ENCODE measurements at places on chromosomes 1 and 21.
A peak's percentile ranks its signal among the peaks of the same experiment; 100 is the strongest.

DNA sequence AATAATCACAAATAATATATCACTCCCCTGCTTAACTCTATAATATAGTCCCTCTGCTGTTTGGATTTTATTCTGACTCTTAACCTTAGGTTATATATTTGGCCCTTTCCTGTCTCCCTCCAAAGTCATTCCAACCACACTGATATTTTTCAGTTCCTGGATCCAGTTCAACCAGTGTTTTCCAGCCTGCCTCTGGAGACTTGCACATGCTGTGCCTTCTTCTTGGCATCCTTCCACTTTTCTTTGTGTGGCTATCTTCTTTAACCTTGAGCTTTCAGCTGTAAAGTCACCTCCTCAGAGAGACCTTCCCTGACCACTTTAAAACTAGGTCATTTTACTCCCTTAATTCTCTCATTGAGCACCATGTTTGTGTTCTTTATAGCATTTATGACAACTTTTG lies 19.4 kb downstream of the CERS2 start:
- no peak for DNase-seq

DNA sequence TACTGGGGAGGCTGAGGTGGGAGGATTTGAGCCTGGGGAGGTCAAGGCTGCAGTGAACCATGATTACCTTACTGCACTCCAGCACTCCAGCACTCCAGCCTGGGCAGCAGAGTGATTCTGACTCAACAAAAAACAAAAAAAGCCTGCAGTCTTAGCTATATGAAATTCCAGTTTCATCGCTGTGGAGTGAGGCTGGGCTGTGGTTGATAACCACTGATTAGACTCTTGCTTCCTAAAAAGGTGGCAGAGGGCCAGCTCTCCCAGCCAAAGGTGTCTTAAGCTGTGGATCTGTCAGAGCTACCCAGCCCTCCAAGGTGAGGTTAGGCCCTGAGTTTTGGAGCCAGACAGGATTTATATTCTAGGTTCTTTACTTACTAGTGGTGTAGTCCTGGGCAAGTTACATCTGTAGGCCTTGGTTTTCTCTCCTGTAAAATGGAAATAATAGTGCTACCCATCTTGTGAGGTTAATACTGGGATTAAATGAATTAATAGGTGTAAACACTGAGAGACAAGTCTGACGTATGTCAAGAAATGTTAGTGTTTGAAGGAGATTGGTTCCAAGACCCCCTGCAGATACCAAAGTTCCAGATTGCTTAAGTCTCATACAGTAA lies 35.9 kb downstream of the TMCC2 start:
- no peak for DNase-seq

GRCh38 chr1:69120817-69121216 lies 446.9 kb upstream of the LRRC7 start:
- DNase-seq = no peak

- DNase-seq = no peak
These were observed 76.4 kb downstream of the RUNX3 start for GRCh38 chr1:24853649-24854048.

- DNase-seq = no peak
These were observed 10.6 kb upstream of the LINGO4 start for GRCh38 chr1:151815716-151816327.

- DNase-seq = peak; percentile 76
These were observed at the start of the genes FBXO2 and FBXO44 for GRCh38 chr1:11654137-11654938. FBXO2 (minus strand) TSS chr1:11654429; CDS start chr1:11654340, 89 bp downstream. FBXO44 (plus strand) TSS chr1:11654877; CDS start chr1:11655836, 959 bp downstream.

DNA sequence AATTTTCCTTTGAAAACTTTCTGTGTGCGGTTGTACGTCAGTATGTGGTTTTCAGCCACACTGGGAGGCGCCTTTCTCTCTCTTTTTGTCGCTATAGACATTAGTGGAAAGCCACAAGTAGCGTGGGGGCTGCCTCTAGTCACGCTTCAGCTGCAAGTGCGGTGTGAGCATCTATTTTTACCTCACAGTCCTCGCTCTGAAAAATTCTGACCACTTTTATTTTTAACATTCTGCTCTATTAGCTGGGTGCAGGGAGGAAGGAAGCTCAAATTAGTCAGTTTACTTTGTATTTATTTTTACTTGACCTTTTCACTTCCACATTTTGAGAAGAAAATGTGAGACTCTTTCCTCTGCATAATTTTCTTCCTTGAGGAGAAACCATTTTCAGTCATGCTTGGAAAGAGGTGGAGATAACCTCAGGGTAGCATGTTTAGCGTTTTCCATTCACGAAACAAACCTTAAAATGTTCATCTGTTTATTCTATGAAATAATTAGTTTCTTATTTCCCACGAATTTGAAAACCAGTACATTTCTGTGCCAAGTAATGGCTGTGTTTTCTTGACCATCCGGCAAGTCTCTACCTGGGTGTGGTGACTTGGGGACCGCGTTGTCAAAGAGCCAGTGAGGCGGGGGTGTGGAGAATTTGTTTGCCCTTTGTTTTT lies 35.6 kb downstream of the ADARB1 start:
- DNase-seq = no peak

- DNase-seq = no peak
These were observed 8.4 kb downstream of the ENO1 start for GRCh38 chr1:8870103-8870502.

DNA sequence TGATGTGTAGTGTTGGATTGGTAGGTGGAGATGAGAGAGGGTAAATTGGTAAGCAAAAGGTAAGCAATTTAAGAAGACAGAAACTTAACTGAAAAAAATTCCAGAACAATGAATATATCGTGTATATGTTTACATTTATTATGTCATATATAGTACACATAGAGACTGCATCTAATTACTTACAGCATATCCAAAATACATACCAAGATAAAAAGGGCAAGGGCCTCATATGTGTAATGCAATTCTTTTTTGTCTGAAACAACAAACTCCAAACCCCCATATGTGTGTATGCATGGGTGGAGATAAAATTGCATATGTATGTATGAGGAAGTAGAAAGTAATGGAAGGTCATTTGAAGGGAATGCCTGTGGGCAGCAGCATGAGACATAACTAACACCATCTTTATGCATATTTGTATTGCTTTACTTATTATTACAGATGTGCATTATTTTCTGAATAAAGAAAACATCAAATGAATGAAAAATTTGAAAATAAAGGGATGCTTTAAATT lies 4.3 kb downstream of the KRTAP20-3 start:
- DNase-seq = no peak

- DNase-seq = no peak
These were observed 39.4 kb upstream of the BMP8A start for GRCh38 chr1:39452081-39452480.

DNA sequence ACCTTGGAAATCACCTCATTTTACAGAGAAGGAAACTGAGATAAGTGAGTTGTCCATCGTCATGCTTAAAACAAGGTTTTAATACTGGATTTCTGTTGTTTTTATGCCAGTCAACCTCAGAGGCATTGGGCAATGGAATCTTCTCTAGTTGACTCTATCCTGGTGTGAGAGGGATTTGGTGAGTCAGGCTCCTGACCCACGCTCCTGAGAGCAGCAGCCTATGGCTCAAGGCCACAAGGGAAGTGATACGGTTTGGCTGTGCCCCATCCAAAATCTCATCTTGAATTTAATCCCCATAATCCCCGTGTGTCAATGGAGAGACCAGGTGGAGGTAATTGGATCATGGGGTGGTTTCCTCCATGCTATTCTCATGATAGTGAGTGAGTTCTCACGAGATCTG lies 90.1 kb downstream of the TLR5 start:
- DNase-seq = no peak

GRCh38 chr1:232830661-232831060 lies 25.4 kb downstream of the MAP10 start:
- no peak for DNase-seq

- no peak for DNase-seq
These were observed 45.5 kb upstream of the VANGL1 start for GRCh38 chr1:115596080-115596780.

GRCh38 chr1:67952071-67952470 lies 98.4 kb downstream of the DIRAS3 start:
- no peak for DNase-seq

DNA sequence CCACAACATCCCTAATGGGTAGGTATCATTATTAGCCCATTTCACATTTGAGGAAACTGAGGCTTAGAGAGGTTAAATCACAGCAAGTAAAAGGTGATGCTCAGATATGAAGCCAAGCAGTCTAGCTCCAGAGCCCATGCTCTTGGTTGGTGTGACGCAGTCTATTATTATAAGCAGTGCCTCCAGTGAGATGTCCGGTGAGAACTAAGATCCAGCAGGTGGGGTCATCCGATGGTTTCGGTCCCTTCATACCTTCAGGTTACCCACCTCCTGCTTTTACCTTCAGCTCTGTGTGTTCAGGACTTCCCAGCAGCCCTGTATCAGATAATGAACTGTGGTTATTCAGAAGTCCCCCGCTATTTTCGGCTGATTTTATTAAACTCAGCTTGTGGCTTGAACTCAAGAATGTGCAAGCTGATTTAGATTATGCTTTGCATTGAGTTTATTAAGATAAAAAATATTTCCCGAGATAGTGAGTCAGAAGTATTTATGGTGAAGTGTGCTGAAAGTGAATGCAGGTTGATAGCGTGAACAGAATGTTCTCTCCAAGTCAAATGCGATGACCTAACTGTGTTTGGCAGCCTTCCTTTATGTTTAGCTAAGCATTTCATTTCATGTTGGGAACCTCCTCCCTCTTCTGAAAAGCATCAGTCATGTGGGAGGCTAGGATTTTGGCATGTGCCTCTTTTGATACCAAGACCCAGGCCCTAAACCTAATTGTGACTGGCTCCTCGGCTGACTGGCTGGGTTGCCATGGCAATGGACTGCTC lies 160.9 kb upstream of the UBE2U start:
- peak; percentile 64 for DNase-seq

DNA sequence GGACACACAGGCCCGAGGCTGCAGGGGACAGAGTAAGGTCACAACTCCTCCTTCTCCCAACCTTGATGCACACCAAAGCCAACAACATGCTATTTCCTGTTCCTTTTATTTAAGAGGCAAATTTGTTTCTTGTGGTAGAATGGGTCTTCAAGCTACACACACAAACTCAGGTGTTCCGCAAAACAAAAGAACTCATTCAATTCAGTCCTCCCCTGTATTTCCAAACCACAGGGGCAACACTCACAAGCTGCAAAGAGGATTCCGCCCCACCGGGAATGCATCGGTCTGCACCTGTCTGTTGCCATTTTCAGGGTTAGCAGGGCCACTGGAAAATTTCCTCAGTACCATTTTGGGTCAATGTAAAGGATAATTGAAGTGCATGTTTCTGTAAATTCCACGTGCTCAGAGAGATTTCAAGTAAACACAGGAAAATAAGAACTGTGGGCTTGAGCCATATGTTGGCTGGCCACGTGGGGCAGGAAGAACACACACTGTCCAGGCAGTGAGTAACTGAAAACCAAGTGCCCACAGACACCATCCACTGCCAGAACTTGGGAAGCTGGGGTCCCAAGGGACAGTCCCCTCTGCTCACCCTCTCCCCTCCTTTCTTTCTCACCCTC lies 145.2 kb upstream of the ERG start:
- no peak for DNase-seq

GRCh38 chr1:59026472-59026948 lies 242.7 kb upstream of the JUN start:
- DNase-seq = no peak

DNA sequence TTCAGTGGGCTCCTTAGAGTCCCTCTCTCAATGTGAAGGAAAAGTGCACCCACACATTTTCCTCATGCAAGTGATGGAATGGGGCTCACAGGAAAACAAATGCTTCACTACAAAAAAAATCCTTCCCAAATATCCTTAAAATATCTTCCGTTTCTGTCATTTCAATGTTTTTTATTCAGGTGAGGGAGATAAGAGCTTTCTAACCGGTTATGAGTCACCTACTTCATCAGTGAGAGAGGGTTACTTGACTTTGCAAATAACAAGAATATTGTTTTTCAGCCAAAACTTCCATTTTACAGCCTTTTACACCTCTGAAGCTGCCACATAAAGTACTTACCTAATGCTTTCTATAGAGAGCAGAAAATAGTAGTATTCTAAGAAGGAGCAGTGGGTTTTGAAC lies 98.3 kb upstream of the CD55 start:
- no peak for DNase-seq

GRCh38 chr1:219812086-219812485 lies 116.3 kb downstream of the SLC30A10 start:
- DNase-seq = no peak

GRCh38 chr1:150973836-150974579 lies 627 bp downstream of the CERS2 start:
- DNase-seq = no peak

DNA sequence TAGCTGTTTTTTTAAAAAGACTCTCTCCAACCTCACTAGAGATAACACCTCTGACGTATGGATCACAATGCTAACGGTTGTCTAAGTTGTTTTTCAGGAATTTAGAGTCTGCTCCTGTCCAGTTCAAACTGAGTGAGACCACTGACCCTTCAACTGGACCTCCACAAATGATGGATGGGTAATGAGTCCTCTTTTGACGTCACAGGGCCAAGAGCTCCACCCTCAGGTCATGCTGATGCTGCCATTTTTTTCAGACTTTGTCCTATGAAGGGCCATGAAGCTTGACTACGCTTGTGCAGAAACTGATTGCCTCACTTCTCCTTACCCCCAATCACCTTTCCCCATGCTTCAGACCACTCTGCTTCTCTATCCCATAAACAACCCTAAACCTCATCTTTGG lies 16.6 kb downstream of the GRIK3 start:
- no peak for DNase-seq

DNA sequence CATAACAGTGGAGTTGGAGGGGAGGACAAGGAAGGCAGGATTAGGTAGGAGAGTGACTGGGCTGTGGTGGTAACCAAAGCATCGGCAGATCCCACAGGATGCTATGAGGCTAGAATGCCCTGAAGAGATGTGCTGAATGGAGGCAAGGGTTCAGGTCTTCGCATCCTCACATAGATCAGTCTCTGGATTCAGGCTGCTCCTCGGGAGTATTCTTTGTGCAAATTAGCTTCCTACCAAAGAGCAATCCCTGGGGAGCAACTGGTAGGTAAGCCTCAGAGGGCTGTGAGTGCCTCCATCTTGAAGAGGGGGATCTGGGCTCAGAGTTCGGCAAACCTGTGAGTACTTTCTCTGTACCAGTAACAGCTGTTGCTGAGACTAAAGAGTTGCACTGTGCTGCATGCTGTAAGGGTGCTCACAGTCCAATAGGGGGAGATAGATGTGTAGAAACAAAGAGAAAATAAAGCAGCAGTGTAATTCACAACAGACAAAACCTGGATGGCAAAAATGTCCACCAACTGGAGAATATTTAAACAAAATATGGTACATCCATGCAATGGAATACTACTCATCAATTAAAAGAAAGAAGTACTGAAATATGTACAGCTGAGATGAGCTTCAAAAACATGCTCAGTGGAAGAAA lies 322.4 kb upstream of the DEPDC1 start:
- DNase-seq = no peak

- DNase-seq = no peak
These were observed 30.5 kb downstream of the ZBTB8OS start for GRCh38 chr1:32619701-32620485.
